ENCODE measurements at places on chromosomes 5 and 9.

GRCh38 chr9:70111641-70112236 lies 68.1 kb downstream of the MAMDC2 start:
- DNase-seq: no peak

DNA sequence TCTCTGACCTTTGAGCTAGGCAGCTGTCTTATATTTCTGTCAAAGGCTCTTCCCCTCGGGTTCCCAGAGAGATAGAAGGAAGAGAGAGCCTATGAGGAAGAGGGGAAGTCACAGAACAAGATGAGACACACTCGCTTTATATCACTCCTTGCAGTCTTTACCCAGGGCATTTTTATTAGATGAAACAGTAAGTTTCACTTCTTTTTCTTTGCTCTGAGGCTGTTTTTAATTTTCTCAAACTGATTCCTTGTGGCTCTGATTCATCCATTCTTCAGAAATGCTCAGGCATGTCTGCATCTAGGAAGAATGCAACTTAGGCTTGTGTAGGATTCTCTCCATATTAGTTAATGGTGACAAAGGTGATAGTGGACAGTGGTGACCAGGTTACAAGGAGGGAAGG lies 132.9 kb upstream of the CHD1 start:
- no peak for DNase-seq

GRCh38 chr5:169581580-169582227 lies 1.9 kb upstream of the SPDL1 start:
- peak; percentile 61 for DNase-seq

GRCh38 chr9:132485393-132485792 lies 75.4 kb downstream of the CFAP77 start:
- no peak for DNase-seq

DNA sequence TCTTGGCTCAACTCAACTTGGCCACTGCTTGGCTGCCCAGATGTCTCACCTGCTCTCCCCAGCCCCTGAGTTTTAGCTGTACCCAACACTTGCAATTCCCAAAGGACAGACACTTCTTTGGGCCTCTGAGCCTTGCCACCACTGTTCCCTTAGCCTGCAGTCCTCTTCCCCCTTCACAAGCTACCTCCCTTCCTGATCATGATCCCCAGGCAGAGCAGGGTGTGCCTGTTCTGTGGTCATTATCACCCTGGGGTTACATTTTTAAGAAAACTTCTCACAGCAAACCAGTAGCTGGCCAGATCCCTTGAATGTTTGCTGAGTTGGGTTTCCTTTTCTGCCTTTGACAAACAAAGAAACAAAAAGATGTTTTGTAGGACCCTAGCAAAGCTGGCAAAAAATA lies 87.5 kb upstream of the PRRC1 start:
- DNase-seq: no peak

GRCh38 chr9:126204197-126204596 lies 122.4 kb upstream of the MVB12B start:
- DNase-seq: no peak

GRCh38 chr5:133214153-133214820 lies 162.5 kb downstream of the HSPA4 start:
- no peak for DNase-seq

DNA sequence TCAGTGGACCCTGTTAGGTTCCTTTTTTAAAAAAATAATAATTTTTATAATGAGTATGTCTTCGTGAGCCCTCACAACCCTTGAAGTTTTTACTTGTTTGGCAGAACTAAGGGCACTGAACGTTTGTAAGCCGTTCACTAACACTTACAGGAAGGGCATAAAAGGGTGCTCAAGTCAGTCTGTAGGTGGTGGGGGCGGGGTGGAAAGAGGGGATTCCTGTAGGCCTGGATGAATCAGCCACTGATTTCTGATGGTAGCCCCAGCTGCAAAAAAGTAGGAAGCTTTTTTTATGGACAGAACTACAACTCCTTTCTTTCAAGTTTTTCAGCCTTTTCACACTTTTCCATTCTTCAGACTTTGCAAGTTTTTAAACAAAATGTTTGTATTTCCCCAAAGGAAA lies 35.8 kb downstream of the PIK3R1 start:
- DNase-seq: peak; percentile 72

- no peak for DNase-seq
These were observed 88.5 kb upstream of the NR5A1 start for GRCh38 chr9:124595743-124596142.

DNA sequence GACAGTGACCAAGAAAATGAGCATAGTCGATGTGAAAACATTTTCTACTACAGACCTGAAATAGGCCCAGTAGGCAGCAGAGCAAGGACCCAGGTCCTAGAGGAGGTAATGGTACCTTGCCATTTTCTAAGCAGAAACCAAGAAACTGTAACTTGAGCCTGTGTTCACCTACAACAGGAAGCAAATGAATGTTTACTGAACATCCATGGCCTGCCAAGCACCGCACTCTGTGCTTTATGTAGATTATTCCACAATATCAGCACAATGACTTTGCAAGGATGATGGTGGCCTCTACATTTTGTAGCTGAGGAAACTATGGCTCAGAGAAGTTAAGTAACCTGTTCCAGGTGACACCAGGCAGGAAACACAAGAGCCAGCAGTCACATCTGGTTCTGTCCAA lies 215.3 kb downstream of the SPOCK1 start:
- DNase-seq: no peak

DNA sequence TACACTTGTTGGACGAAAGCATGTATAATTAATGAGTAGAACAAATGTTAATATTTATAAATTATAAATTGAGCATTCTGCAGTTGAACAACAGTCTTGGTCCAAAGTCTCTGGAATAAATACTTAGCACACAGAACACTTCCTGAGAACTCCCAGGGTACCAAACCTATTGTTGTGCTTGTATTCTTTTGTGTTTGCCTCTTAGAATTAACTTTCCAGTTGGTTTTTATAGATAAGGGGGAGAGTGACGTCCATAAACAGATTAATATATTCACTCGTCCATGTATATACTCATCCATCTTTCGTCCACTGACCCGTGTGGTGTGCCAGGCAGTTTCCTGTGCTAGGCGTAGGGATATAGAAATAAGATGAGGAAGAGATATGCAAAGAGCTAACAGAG lies 62.3 kb upstream of the TGFBR1 start:
- no peak for DNase-seq

- DNase-seq: peak; percentile 6
These were observed 12.7 kb downstream of the LPCAT1 start for GRCh38 chr5:1511048-1511447.

DNA sequence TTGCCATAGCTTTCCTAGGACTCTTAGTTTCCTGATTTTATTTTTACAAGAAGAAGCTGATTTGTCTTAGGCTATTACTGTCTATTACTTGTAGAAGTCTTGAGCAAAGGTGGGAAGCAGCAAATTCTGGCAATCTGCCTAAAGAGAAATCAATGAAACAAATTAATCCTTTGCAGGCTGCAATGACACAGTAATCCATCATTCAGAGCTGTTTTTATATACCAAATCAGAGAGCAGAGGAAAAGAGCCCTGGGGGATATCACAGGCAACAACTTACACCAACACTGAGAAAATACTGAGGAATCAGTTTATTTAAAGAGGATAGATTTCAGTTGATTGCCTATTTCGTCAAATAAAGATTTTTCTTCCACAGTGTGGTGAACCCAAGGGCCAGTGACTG lies 13.6 kb downstream of the NR2F1-AS1 start:
- no peak for DNase-seq

DNA sequence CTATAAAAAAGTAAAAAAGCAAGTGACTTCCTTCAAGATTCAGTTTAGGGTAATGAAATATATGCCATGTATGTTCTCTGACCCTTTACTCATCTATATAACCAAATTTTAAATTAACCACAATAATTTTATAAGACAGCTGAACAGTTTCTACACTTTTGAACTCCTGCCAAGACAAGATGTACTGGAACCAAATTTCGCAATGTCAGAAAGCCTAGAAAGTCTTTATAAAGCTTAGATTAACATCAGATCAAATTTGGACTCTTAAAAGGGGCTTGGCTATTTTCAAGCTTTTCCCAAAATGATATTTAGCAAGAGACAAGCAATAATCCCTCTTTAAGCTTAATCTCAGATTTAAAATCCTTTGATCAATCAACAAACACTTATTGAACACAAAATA lies 362.6 kb downstream of the PTPRD start:
- no peak for DNase-seq

DNA sequence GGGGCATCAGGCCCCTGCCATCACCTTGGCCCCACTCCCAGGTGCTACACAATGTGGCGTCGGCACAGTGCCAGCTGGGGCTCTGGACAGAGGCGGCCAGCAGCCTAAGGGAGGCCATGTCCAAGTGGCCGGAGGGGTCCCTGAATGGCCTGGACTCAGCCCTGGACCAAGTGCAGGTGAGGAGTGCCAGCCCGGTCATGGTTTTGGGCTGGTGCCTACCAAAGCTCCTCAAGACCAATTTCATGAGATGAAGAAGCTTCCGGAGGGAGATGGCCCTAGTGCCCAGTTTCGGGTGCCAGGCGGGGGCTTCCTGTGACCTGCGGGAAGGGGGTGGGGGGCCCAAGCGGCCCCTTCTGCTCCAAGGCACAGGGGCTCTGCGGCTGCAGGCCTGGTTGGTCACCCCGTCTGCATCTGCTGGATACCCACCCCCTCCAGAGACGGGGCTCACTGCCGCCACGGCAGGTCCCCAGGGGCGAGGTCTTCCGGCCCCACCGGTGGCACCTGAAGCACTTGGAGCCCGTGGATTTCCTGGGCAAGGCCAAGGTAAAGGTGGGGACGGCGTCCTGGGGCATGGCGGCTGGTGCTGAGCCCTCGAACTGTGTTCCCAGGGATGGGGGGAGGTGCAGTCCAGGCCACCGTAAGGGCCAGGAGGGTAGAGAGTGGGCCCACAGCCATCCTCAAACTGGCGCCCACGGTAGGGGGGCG lies 5.8 kb downstream of the NOXA1 start:
- DNase-seq: no peak

- no peak for DNase-seq
These were observed 50.8 kb downstream of the KCNN2 start for GRCh38 chr5:114412510-114413171.

DNA sequence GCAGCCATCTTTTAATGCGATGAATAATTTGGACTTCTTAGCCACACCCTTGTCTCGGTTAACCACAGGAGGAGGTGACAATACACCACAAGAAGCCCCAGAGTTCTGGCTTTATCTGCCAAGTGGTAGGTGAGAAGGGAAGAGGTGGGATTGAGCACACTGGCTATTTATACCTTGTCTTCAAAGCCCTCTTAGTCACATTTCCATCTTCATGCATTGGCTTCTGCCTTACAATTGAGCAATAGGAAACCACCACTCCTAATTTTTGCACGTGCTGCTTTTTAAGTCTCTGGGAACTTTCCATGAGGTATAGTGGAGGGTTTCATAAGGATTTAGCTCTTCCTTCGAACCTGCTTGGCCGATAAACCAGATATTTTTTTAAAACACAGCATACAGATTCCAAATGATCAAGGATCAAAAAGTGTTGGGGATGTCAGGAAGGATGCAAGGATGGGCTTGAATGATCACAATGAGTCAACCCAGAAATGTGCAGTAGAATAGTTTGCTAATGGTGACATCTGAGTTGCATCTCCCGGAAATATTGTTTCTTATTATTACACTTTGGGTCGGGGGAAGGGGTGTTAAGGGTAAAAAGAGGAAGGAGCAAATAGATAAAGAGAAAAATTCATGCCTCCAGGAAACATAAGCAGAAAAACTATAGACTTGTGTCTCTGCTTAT lies 25.5 kb downstream of the PLAC8L1 start:
- DNase-seq: no peak

GRCh38 chr5:65068410-65068809 lies 299.7 kb downstream of the CWC27 start:
- no peak for DNase-seq

DNA sequence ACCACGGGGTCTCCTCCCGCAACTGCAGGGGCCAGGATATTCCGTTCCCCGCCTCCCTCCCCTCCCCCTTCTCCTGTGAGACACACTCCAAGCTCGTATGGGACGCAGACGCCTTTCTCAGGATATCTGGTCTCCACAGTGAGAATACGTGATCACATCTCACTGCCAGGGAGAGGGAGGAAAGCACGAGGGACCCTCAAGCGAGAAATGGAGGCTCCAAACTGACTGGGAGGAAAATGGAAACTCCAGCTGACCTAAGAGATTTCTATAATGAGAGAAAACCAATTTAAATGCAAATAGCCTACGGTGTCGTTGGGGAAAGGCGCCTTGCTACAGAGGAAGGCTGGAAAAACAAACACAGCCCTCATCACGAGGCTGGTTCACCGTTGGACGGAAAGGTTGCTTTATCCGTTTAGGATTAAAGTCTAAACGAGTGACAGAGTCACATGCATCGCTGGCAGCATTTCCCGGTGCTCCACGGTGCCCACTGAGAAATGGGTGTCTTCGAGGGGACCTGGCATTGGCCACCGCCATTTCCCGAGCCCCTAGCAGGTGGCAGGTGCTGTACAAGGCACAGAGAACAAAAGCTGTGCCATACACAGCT lies 116.9 kb upstream of the CPEB4 start:
- no peak for DNase-seq

- no peak for DNase-seq
These were observed 37.0 kb downstream of the SH3PXD2B start for GRCh38 chr5:172417130-172417841.

DNA sequence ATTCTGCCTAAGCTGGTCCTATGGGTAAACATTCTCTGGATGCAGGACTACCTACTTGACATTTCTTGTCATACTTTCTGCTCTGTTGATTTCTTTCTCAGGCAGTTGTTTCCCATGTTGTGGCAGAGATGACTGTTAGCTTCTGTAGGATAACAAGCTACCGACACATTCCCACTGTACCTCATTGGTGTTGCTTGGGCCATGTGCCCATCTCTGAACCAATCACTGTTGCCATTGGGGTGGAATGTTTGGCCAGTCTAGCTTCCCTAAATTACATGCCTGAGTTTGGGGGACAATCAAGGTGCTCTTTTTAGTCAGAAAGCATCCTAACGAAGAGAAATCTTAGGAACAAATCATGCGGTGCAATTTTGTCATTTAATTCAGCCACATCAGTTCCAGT lies 212.0 kb downstream of the KDM4C start:
- DNase-seq: no peak

DNA sequence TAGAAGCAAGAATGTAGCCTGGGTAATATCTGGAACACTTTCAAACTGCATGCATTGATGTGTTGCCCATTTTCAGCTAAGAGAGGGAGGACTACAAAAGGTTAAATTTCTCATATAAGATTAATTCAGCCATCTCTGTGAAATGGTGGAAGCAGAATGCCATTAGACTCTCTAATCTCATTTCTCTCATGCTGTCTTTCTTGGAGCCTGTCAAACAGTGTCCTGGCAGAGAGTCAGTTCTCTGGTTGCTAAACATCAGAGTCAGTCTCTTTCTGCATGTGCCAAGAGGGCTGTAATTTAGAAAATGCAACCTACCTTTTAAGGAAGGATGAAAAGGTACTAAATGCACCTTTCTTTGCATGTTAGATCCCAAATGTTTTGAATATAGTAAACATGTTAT lies 910 bp upstream of the GARNL3 start:
- DNase-seq: no peak

GRCh38 chr9:76419782-76420380 lies 25.7 kb upstream of the RFK start:
- no peak for DNase-seq

All from activated naive CD4-positive, alpha-beta T cell treated with anti-CD3 and anti-CD28 coated beads, Interleukin-2, amount 50 U/mL, for 16 hours (primary cell).